ENCODE measurements at places on chromosomes 12 and 14.
A peak's percentile ranks its signal among the peaks of the same experiment; 100 is the strongest.

DNA sequence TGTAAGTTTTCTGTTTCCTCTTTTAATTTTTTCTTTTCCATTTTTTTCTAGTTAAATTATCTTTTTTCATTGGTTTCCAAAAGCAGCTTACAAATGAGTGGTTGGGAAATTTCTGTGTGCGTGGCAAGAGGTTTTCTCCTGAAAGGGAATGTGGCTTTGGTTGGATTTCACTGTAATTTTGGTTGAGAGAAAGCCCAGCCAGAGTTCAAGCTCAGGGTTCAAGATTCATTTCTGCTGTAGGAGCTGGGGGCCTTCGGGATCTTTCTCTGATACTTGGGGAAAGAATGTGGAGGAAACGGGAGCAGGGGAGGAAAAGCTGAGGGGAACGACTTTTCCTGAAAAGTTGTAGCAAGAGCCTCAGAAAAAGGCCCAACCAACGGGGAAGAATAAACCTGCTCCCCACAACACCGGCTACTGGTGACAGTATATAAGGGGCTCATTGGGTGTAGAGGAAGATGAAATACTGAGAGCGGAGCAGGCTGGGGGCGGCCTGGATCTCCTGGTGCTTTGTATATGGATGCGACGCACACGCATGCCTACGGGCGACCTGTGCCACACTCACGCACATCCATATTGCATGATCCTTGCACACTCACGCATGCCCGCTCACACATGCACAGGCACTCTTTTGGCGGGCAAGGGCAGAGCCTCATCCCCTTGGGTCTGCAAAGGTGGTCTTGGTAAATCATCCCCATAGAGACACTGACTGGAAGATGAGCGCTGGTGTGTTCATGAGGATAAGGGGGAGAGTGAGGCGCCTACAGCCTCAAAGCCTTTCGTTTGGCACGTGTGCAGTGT lies 1.9 kb downstream of the HOXC10 start:
- DNase-seq = no peak

- DNase-seq = no peak
Measured at GRCh38 chr14:80536456-80536855, 325.2 kb upstream of the DIO2 start.

DNA sequence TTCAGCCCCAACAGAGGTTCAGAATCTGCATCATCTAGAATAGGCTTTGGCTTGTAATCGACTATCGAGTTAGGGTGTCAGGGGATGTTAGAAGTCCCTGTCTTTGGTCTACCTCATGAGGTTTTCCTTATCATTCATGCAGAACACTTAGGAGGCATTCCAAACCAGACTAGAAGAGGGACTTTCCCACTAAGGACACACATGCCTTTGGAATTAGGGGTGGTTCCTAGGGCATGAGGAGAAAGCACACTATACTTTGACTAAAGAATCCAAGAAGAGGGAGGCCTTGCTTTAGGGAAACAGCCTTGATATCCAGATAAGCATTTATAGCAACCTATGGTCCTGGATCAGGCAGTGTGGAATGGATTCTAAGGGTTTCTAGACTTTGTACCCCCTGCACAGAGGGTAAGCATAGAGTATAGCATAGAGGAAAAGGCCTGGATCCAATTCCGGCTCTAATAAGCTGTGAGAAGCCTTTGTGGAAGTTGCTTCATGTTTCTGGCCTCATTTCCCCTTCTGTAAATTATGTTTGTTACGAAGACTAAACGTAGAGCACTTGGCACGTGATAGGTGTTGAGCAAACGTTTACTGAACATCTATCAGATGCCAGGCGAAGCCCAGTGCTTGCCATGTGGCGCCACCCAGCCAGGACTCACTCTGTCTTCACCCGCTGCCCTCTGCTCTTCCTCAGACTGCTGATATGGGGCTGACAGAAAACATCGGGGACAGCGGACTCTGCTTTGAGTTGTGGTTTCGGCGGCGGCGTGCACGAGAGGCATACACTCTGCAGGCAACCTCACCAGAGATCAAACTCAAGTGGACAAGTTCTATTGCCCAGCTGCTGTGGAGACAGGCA lies 13.2 kb downstream of the ZNF219 start:
- no peak for DNase-seq

DNA sequence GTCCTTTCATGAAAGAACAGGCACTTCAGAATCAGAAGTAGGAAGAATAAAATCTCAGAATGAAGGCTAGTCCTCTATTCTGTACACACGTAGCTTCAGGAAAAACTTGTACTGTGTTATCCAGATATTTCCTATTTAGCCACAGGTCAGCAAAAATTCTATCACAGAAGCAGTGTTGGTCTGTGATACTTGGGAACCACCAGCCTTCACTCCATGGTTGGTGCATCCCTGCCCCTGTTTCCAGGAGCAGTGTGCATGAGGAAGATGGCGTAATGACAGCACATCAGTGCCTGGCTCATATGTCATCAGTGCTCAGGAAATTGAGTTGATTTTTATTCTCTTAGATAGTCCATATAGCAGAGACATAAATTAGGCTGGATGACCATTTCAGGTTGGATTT lies 87.7 kb downstream of the SAMD4A start:
- DNase-seq = no peak

DNA sequence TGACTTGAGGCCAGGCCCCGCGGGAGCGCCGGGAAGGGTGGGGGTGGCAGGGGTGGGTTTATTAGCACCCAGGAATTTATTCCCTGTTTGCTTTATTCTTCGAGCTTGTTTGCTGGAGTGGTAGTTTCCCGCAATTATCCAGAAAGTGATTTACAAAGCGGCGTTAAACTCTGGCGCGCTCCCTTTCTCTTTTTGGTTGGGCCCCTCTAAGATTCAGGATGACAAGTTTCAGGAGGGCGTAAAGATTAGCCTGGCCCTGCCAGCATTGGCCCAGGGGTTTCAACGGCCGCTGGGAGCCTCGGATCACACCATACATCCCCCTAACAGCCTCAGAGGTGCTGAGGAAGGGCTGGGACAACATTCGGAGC lies 444 bp upstream of the NKX2-8 start:
- no peak for DNase-seq

- DNase-seq = no peak
Measured at GRCh38 chr12:71152851-71153250, 4.9 kb downstream of the TSPAN8 start.

GRCh38 chr12:76192416-76192815 lies 107.9 kb upstream of the NAP1L1 start:
- no peak for DNase-seq

DNA sequence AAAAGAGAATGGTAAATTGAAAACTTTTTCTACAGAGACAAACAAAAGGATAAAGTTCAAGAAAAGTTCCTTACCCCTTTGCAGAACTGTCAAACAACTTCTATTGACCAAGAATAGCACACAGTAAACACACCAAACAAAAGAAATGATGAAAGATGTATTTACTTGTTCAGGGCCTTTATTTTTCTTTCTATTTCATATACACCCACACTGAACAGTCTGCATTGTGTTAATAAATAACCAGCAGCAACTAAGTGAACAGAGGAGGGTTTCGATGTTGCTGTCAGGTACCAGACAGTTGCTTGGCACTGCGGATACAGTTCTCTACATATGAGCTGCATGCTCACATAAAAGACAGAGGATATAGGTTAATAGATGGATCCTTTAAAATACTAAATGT lies 122.1 kb downstream of the SOX5 start:
- DNase-seq = no peak

DNA sequence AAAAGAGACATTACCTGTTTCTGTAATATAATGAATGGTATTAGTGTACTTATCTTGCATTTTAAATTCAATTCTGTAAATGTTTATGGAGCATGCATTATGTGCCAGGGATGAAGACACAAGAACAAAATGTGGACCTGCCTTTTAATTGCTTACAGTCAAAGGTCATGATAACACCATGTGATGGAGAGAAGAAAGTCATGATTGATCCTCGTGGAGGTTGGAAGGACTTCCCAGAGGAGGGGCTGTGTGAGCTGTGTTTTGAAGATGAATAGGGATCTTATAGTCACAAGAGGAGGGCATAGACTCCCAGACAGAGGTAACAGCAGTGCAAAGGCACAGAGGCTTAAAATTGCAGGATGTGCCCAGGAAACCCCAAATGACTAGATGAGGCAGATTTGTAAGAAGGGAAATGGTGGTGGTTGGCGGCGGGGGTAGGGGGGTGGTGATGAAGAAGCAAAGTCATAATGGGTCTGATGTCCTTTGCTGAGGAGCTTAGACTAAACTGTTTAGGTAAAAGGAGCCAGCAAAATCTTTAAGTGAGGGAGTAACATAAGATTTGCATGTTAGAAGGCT lies 151.5 kb downstream of the PRKCH start:
- peak; percentile 32 for DNase-seq

DNA sequence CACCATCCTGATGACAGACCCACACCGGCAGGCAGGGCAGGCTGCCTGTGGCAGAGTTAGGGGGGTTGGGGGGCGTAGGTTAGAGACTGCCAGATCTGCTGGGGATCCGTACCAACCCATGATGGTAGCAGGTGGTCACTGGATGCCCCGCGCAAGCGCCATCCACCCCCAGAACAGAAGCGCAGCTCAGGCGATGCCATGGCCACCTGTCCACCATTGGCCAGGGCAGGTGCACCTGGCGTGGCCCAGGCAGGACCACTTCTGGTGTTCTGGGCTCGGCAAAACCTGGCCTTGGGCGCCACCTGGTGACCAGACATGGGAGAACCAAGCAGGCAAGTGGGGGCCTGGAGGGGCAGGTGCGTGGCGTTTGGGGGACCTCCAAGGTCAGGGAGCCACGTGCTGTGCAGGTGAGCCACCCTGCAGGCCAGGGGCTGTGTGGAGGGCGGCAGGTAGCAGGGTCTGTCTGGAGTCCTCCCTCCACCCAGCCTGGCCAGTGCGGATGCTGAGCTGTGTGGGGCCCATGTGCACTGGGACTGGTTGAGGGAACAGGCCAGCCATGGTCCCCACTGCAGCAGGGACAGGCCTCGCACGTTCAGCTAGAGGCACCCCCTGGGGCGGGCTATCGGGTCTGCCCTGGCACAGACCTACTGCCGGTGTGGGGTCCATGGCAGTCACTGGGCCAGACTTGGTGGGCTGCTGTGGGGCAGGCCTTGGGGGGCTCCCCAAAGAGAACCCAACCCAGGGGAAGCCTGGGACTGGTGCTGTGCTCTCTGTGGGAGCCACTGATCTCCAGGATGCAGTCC lies 15.6 kb downstream of the BAG5 start:
- DNase-seq = peak; percentile 71

All from OCI-LY7 (cell line).